Sciatic nerve (tissue), 2 donors: ENCODE measurements at places on chromosomes 5 and 9. TPM values are rescaled to one million over a fixed set of nuclear protein-coding genes. Genes with fewer than 3 reads are reported as not detected.

GRCh38 chr9:111179577-111179976 is 141.3 kb upstream of the LPAR1 start:
- peak; percentile 70 for DNase-seq

- no peak for DNase-seq
These were observed 141.4 kb downstream of the TRIO start for GRCh38 chr5:14284392-14285148.

GRCh38 chr5:73443829-73444498 is 4.6 kb downstream of the FOXD1 start:
- DNase-seq, result peak; percentile 62

DNA sequence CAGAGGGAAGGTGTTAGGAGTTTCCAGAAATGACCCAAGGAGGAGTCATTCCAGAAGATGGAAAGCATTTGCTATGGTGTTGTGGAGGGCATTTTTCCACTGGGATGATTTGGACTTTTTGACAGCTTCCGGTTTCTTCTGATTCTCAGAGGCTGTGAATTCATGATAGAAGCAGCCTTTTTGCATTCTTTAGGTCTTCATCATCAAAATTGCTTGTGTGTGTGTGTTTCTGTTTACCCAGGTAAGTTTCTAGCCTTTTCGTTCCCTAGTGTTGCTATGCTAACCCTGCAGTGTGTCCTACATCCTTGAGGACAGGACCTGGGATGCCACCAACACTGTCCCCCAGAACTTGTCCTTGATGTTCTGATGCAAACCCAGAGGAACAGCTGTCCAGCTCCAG is 19.6 kb downstream of the IRX1 start:
- no peak for DNase-seq

- DNase-seq, result no peak
These were observed 589.1 kb upstream of the ADAMTS16 start for GRCh38 chr5:4551034-4551433.

GRCh38 chr5:65871182-65871581 is 55.2 kb upstream of the ERBIN start:
- no peak for DNase-seq

DNA sequence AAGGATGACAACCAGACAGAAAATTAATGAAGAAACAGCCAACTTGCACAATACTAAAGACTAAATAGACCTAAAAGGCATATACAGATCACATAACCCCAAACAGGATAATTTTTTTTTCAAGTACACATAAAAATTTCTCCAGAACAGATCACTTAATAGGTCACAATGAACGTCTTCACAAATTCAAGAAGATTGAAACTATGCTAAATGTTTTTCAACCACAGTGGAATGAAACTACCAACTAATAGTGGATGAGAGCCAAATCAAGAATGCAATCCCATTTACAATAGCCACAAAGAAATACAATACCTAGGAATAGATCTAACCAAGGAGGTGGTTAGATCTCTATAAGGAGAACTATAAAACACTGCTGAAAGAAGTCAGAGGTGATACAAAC is 145.8 kb downstream of the TMEM232 start:
- no peak for DNase-seq

- DNase-seq, result no peak
These were observed 1.3 kb downstream of the ERBIN start for GRCh38 chr5:65927503-65928321.

- no peak for DNase-seq
These were observed 86.6 kb downstream of the C5orf15 start for GRCh38 chr5:133881576-133882388.

DNA sequence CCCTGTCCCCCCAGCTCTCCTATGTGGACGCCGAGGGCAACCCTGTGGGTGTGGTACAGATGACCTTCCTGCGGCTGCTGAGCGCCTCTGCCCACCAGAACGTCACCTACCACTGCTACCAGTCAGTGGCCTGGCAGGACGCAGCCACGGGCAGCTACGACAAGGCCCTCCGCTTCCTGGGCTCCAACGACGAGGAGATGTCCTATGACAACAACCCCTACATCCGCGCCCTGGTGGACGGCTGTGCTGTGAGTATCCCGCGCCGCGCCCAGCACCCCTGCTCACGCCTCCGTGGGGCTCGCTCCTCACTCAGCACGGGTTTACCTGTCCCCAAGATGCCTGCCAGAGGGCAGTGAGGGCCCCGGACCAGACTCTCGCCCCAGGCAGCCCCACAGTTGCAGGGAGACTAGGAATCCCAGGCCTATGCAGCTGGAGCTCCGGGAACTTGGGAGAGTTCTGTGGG is 45.6 kb upstream of the FCN2 start:
- DNase-seq, result no peak

- no peak for DNase-seq
These were observed 2.0 kb downstream of the CTNNAL1 start for GRCh38 chr9:109011231-109011671.

DNA sequence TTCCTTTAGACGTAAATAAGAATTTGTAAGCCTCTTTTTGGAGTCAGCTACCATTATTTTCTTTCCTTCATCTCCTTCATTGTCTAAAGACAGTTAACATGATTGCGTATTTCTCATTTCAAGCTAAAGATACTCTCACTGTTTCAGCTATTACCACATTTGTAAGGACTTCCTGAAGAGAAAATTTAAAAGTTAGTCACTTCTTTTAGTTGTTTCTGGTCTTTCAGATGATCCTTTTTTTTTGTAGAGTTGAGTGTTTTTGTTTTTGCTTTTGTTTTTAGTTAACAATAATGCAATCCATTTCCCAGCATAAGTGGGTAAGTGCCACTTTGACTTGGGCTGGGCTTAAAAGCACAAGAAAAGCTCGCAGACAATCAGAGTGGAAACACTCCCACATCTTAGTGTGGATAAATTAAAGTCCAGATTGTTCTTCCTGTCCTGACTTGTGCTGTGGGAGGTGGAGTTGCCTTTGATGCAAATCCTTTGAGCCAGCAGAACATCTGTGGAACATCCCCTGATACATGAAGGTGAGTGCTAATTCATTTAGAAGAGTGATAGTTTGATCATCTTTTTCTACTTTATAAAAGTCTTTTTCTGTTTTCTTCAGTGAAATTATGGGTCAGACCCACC is 2.0 kb downstream of the IL31RA start:
- DNase-seq, result no peak

DNA sequence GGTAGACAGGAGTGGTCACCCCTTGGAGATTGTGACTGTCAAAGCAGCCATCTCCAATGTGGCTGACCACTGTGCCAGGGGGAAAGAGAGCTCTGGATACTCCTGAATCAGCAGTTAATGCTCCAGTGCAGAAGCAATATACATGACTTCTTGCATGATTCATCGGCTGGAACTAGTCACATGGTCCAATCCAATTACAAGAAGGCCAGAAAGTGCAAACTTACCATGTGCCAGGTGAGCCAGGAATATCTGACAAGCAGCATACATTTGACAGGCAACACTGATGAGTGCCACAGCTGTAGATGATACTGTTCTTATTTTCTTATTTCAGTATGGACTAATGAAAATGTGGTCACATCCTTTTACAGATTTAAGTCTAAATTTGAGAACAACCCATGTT is 440.0 kb upstream of the MPDZ start:
- DNase-seq, result no peak

- DNase-seq, result no peak
These were observed 36.2 kb downstream of the TNFSF15 start for GRCh38 chr9:114769624-114770023.

GRCh38 chr9:71552480-71552879 is 215.8 kb downstream of the CEMIP2 start:
- DNase-seq, result no peak

GRCh38 chr5:149172261-149172660 is 31.0 kb downstream of the ABLIM3 start:
- no peak for DNase-seq

- DNase-seq, result no peak
These were observed 10.2 kb downstream of the TNFAIP8 start for GRCh38 chr5:119365847-119366539.

DNA sequence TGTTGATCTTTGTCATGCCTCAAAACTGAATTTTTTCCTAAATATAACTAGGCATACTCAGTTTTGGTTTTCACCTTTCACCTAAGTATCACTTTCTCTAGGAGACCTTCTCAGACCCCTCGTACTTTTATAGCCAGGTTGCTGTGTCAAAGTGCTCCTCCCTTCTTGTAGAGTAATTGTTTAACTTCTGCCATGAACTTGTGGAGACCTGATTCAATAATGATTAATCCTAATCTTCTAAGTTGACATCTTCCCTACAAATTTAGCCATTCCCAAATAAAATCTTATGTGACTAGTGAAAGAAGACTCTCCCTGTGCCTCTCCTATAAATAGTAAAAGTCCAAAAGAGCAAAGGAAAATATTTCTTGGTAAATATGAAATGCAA is 159.8 kb downstream of the SPATA31D1 start:
- no peak for DNase-seq

DNA sequence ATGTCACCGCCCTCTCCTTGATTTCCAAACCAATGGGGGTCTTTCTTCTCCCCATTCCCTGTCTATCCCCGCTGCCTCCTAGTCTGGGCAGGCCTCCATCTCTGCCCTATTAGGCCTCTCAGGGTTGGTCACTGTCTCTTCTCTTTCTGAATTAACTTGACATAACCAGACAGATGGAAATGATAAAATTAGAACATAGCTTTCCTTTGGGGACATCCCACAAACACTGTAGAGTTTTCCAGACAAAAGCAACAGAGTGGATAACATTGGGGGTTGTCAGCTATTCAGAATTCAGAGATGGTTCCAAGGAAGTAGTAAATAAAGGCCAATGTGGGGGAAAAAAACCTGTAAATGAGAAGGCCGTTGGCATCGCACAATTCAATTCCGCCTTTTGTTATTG is 24.7 kb downstream of the LHX6 start:
- DNase-seq, result no peak

DNA sequence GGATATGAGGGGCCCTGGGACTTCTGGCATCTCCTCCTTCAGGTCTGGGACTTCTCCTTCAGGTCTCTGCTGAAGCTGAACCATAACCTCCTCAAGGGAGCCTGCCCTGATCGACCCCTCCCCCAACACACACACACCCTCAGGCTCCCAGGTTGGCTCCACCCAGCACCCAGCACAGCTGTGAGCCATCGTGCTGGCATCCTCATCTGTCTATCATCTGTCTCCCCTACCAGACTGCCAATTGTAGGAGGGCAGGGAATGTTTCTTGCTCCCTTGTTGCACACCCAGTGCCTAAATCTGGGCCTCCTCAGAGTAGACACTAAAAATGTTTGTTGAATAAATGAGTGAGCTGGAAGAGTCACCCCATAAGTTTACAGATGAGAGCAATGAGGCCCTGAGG is 71.4 kb downstream of the LRSAM1 start:
- DNase-seq, result no peak

GRCh38 chr5:145225529-145225928 is 609.6 kb downstream of the PRELID2 start:
- no peak for DNase-seq

GRCh38 chr9:29966247-29966646 is 2393.0 kb upstream of the C9orf72 start:
- no peak for DNase-seq

DNA sequence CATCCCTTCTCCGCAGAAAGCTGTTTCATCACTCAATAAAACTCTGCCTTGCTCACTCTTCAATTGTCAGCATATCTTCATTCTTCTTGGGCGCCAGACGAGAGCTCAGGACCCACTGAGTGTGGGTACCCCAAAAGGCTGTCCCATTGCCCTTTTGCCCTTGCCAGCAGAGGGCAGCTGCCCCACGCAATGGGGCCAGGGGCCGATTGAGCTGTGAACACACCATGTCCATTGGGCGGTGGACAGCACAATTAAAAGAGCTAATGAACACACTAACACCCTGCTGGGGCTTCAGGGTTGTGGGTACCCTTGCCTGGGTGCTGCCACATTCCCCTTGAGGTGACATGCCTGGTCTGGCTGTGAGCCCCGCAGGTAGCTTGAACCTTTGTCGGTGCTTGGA is 487.2 kb upstream of the NUDT12 start:
- no peak for DNase-seq

- no peak for DNase-seq
These were observed 88.6 kb upstream of the FANCC start for GRCh38 chr9:95406121-95406520.

- no peak for DNase-seq
These were observed 6.0 kb downstream of the OR13D1 start for GRCh38 chr9:104700306-104700705.

DNA sequence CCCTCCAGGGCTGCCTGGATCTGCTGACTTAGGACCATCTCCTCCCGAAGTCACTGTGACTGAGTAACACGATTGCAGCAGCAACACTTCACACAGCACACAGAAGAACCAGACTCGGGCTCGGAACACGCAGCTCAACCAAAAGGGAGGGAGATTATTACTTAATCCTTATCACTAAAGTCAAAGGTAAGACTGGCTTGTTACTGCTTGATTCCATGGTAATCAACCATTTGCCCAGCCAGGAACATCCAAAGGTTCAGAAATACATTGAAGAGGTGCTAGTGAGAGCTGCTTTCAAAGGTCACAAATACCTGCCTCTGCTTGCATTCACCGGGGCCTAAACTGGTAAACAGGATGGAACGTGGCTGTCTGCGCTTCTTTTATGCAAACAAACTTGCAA is 7.7 kb downstream of the FBP1 start:
- DNase-seq, result no peak

GRCh38 chr5:82674671-82675070 is 396.5 kb upstream of the RPS23 start:
- DNase-seq, result no peak

- DNase-seq, result no peak
These were observed 273.2 kb downstream of the ENC1 start for GRCh38 chr5:74367241-74367733.

- DNase-seq, result no peak
These were observed 617.7 kb upstream of the C9orf72 start for GRCh38 chr9:28190981-28191380.

DNA sequence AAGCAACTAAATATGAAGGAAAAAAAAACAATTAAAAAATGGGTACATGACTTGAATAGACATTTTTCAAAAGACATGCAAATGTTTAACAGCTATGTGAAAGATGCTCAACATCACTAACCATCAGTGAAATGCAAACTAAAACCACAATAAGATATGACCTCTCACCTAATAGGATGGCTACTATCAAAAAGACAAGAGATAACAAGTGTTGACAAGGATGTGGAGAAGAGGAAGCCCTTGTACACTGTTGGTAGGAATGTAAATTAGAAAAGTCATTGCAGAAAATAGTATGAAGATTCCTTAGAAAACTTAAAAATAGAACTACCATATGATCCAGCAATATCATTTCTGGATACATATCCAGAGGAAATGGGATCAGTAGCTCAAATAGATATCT is 324.7 kb upstream of the TLE4 start:
- DNase-seq, result no peak

Gene RASGRF2
- 63.8 TPM for total RNA-seq

Gene ASS1
- 73.1 TPM for total RNA-seq

Gene C6
- total RNA-seq, result 6.1 TPM

Gene LCN1
- not detected for total RNA-seq

Gene CAAP1
- total RNA-seq, result 12.1 TPM

Gene PCDHA7
- total RNA-seq, result 0.45 TPM

Gene PCDHA13
- total RNA-seq, result 0.85 TPM

Gene PWWP2A
- 26.6 TPM for total RNA-seq

Gene SLCO6A1
- total RNA-seq, result not detected

Gene ALDH1A1
- 277 TPM for total RNA-seq

Gene ACTBL2
- total RNA-seq, result not detected

Gene IFNA6
- total RNA-seq, result not detected

Gene RNF180
- 16.4 TPM for total RNA-seq

Gene ASPN
- 14.4 TPM for total RNA-seq

Gene MELK
- 0.49 TPM for total RNA-seq

Gene TTC39B
- total RNA-seq, result 17.7 TPM

Gene CCDC171
- 27.1 TPM for total RNA-seq

Gene SPINK13
- total RNA-seq, result not detected

Gene ANKRD34B
- total RNA-seq, result not detected

Gene CNOT6
- total RNA-seq, result 31.9 TPM
